ENCODE measurements at places on chromosomes 5 and 9. TPM values are rescaled to one million over a fixed set of nuclear protein-coding genes. Genes with fewer than 3 reads are reported as not detected.

DNA sequence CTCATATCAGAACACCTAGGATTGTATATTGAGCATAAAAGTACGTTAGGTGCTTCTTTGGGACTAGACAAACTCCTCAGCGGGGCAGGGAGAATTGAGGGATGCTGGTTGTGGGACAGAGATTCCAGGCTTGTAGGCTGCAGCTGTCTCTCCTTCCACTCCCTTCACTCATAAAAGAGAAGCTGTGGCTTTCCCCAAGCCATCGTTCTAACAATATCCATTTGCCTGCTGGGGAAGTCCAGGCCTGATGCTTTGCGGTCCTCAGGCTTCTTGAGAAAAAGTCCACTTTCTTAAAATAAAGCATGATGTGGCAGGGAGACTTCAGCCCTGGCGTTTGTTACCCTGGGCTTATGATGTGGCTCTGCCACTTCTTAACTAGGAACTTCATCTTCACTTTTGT is 129.3 kb upstream of the OSMR start:
- DNase-seq: no peak

DNA sequence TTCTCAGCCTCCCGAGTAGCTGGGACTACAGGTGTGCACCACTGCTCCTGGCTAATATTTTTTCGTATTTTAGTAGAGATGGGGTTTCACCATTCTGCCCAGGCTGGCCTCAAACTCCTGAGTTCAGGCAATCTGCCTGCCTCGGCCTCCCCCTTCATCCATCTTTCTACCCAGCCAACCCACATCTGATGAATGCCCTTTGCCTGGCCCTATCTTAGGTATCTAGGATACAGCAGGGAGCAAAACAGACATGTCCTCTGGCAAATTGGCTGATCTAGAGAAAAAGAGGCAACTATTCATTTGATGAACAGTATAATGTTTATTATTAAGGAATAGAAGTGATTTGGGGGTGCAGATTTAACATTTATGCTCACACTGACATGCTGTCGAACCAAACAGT is 123.0 kb downstream of the TRIO start:
- DNase-seq: no peak

DNA sequence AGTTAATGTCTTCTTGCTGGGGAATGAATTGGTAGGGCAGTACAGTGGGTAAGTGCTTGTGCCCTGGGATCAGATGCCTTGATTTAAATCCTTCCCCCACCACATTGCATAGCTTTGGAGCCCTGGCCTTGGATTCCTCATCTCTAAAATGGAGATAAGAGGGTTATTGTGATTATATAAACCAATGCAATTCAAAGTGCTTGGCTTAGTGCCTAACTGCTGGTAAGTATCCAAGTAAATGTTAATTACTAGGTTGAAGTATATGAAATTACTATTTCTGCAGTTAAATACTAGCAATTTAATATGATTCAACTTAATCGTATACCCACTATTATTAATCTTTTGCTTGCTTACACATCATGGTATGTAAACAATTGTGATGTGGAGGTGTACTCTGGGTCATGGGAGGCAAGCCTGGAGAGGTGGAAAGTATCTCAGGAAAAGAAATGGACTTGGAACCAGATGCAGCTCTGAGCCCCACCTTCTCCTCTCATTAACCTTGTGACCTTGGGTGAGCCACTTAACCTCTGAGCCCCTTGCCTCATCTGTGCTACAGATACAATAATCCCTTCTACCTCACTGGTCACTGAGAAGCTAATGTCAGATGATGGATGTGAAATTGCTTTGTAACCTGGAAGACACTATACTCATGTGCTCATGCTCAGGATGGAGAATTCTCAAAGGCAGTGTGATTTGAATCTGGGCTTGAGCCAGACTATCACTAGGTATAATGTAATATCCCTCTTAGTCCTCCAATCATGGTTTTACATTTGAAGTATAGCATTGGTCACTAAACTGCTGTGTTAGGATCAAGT is 23.8 kb downstream of the NEUROG1 start:
- DNase-seq: no peak

DNA sequence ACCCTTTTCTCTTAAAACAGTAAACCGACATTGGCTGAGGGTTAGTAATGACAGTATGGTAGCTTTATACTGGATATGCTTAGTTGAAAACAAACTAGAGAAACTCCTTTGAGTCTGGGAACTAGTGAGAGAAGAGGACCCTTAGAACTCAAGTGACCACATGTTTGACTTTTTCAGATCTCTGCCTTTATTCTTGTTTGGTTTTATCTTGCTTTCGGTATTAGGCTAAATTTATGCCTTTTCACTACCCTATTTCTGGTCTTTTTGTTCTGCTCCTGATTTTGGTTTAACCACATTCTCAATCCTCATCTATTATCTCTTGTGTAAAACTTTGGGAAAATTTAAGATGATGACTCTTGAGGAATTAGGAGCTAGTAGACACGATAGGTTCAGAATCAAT is 11.0 kb downstream of the SNAPC3 start:
- DNase-seq: no peak

GRCh38 chr5:14156650-14157492 is 13.7 kb downstream of the TRIO start:
- peak; percentile 78 for DNase-seq

GRCh38 chr9:88781628-88782391 is 209.5 kb upstream of the S1PR3 start:
- peak; percentile 53 for DNase-seq

DNA sequence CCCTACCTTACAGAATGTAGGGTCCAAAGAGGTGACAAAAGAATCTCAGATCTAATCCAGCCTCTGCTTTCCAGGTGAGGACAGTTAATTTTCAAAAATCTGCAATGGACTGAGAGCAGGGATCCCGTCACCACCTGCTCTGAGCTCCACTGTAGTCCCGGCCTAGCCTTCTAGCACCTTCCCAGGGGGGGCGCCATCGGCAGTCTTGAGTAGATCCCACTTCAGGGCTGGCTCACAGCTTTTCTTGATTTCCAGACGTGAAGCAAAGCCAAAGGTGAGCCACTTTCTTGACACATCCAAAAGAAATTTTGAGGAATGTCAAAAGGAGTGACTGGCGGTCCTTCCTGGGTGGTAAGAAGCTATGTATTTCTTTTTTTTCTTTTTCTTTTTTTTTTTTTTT is 114.1 kb downstream of the SYK start:
- DNase-seq: no peak

DNA sequence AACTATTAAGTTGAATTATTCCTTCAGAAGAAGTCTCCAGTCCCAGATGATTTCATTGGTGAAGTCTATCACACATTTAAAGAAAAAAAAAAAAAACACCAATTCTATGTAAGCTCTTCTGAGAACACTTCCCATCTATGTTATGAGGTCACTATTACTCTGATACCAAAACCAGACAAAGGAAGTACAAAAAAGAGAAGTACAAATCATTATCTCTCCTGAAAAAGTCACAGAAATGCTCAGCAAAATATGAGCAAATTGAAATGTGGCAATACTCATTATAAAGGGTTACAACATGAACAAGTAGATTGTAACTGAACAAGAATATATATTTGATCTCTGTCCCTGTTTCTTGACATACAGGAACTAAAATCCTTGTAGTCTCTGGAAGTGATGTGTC is 280.4 kb downstream of the TLE1 start:
- no peak for DNase-seq

DNA sequence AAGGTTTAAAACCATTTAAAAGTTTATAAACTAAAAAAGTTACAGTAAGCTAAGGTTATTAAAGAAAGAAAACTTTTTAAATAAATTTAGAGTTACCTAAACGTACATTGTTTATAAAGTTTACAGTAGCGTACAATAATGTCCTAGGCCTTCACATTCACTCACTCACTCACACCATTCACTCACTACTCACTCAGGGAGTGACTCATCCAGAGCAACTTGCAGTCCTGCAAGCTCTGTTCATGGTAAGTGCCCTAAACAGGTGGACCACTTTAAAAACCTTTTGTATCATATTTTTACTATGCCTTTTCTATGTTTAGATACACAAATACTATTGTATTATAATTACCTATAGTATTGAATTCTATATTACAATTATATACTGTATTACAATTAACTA is 190.8 kb upstream of the RASA1 start:
- no peak for DNase-seq

- no peak for DNase-seq
Observed at GRCh38 chr5:67013719-67014118, 182.9 kb downstream of the CD180 start.

GRCh38 chr9:109325089-109325488 is 4.2 kb upstream of the EPB41L4B start:
- no peak for DNase-seq

DNA sequence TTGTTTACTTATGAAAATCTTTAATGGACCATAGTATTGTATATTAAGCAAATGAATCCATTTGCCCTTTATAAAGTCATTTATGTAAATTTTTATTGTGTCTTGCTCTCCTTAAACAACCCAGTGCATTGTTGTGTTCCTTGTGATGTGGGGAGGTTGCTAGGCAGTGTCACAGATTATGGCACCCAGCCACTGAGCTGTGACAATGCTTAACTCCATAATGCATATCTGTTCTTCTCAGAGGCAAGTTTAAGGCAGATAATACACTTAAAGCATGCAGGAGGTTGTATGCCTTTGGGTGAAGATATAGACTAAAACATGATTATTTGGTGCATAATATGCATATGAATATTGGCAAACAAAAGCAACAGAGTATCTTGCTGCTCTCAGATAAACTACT is 269.6 kb upstream of the RIOK2 start:
- peak; percentile 30 for DNase-seq

DNA sequence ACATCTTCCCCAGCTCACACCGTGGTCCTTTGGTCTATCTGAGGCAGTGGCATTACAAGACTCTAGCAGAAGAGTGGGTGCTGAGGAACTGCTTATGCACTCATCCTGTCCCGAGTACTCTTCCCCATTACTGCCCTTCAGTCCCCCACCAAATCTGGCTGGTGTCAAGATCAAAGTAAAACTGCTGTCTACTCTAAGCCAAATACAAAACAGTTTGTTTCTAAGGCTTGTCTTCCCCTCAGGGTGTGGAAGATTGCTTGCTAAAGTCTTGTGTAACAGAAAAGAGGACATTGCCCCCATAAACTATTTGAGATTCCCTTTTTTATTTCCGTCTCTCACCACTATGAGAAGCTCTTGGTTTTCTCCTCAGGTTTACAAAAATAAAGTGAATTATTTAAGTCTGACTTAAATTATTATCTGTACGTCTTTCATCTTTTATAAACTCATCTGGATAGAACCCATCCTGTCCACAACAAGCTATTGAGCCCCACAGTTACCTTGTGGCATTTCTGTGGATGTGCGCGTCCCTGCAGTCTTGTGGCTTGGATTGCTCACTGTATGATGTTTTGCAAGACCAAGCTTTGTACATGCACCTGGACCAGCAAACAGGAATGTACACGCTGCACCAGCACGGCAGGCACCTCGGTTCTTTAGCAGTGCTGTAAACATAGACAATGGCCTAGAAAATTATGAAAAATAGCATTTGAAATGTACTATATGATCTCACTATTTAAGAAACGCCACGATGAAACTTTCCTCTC is 61.0 kb downstream of the CYSTM1 start:
- no peak for DNase-seq

DNA sequence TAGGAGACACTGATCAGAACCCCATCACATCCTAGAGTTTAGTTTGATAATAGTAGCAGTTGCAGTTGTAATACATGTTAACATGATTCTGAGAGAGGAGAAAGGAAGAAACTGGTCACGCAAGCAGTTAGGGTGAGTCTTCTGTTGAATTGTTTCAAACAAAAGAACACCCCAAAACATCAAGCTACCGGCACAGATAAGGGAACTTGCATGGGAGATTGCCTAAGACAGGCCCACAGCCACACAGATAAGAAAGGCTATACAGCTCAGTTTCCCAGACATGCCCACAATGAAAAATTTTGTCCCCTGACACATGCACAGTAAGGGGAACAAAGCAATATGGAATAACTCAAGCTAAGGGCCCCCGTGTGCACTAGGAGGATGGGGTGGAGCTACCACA is 15.9 kb downstream of the HSPB3 start:
- DNase-seq: no peak

- no peak for DNase-seq
Observed at GRCh38 chr9:72473474-72474261, 47.7 kb upstream of the TMC1 start.

GPR151 gene
- total RNA-seq: not detected

PCDH12 gene
- 20.1 TPM for total RNA-seq

IL13 gene
- total RNA-seq: not detected

ARSB gene
- 17.4 TPM for total RNA-seq

Measured in tongue (tissue), 3 donors.